ENCODE measurements at places on chromosomes 11 and 22.

- DNase-seq = no peak
Observed at GRCh38 chr11:128595221-128595620, 7.9 kb upstream of the ETS1 start.

GRCh38 chr11:43035086-43035485 is 276.7 kb upstream of the API5 start:
- no peak for DNase-seq

DNA sequence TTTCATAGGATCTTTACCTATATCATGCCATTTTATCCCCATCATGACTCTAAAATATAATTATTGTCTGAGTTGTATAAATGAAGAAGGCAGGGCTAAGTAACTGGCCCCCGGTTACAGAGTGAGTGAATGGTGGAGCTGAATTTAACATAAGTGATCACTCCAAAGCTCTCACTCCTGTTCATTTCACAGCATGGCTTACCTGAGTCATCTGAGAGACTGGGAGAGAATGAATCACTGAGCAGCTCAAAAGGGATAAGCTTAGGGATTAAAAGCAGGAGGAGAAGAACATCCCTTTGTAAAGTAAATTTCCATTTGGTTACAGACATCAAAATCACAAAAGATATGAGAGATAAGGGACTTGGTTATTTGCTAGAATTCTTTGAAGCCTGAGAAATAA is 294.0 kb upstream of the CTSC start:
- DNase-seq = no peak

DNA sequence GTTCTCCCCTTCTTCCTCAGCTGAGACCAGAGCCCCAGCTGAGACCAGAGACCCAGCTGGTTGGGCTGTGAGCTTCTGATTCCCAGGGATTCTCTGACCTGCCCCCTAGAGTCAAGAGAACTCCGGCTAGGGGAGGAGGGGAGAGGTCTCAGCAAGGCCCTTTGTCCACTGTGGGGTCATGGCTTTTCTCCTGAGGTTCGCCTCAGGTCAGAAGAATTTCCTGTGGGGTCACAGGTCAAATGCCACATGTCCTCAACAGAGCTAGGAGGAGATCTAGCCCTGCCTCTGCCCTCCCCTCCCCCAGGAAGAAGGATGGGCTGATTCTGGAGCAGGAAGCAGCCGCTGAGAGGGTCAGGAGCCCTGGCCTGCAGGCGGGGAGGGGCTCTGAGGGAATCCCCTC is 23.7 kb downstream of the HTR3A start:
- no peak for DNase-seq

GRCh38 chr11:46659908-46660307 is 40.5 kb downstream of the ARHGAP1 start:
- DNase-seq = no peak

GRCh38 chr11:57815476-57815875 is 53.9 kb downstream of the CTNND1 start:
- DNase-seq = no peak

DNA sequence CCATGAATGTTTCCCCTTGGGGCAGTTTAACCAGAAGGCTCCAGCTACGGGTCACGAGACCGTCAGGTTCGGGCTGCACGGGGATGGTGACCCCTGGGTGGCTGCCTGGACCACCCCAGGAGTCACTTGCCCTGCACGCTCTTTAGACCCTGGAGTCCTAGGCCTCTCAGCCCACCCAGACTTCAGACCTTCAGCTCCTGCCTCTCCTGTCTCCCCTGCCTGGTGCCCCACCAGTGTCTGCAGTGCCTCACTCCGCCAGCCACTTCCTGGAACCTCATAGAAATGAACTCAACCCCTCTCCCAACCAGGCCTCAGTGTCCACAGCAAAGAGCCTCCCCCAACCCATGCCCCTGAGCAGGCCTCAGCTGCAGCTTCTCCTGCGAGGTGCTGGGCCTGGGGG is 12.5 kb upstream of the MS4A10 start:
- DNase-seq = no peak

DNA sequence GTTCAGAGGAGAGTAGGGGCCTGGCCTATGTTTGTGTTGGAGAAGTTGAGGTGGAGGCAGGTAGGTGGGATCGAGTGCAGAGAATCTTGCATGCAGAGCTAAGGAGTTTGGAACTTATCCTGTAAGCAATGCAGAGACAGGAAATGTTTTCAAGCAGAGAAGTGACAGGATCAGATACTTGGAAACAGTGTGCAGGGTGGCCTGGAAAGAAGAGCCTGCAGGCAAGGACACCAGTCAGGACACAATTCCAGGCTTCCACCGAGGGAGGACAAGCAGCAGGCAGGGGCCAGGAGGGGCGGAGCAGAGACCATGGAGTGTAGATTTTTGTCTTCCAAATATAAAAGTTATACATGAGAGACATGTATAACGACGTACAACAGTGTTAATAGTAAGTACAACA is 26.9 kb upstream of the CECR2 start:
- no peak for DNase-seq

DNA sequence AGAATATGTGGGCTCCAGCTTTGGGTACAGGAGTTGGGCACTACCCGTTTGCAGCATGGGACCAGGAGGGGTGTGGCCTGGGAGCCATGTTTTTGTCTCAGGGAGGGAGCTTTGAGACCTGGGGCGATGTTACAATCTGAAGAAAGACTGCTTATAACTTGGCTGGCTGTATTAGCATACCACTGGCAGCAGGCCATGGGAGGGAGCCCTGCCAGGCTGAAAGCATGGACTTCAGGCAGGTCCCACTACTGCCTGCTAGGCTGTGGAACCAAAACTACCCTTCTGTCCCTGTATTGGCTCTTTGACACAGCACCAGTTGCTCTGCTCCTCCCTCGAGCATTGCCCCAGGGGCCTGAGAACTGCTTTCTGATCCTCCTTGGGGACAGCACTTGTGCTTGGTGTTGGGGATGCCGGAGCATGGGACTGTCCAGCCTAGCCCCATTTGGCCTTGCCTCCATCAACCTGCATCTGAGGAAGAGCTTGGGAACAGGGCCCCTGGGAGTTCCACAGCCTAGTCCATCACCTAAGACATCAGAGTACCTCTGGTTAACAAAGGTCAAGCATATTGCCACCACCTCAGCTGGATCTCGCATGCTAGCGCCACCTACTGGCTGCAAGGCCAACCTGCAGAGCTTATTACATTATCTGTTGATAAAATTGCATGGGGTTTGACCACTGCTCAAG is 217.4 kb downstream of the SBF2 start:
- DNase-seq = peak; percentile 73

DNA sequence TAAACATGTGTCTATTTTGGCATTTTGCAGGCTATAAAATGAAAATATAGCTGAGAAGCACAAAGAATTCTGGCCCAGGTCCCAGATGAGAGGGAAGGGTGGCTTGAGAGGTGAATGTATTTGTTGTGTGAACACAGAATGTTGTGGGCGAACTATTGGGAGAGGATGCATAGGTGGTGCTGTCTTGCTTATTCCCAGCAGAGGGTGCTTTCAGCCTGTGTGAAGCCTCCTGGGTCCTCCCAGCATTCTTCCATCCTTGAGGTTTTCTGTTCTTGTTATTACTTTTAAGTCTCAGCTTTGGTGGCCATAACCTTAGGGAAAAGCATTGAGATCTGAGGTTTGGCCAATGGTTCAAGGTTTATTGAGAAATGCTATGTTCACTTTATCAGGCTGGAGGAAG is 108.7 kb upstream of the SNX19 start:
- DNase-seq = no peak

DNA sequence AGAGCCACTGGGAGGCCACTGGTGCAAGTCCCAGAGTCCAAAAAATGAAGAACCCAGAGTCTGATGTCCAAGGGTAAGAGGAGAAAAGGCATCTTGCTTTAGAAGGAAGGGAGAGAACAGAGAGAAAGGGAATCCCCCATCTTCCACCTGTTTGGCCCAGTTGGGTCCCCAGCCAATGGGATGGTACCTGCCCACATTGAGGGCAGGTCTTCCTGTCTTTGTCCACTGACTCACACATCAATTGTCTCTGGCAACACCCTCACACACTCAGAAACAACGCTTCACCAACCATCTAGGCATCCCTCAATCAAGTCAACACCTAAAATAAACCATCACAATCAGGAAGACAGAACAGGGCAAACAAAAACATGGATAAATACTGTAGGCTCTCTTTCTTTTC is 6.3 kb downstream of the COMMD9 start:
- DNase-seq = no peak

GRCh38 chr11:10526974-10527918 is 13.7 kb downstream of the RNF141 start:
- DNase-seq = no peak

DNA sequence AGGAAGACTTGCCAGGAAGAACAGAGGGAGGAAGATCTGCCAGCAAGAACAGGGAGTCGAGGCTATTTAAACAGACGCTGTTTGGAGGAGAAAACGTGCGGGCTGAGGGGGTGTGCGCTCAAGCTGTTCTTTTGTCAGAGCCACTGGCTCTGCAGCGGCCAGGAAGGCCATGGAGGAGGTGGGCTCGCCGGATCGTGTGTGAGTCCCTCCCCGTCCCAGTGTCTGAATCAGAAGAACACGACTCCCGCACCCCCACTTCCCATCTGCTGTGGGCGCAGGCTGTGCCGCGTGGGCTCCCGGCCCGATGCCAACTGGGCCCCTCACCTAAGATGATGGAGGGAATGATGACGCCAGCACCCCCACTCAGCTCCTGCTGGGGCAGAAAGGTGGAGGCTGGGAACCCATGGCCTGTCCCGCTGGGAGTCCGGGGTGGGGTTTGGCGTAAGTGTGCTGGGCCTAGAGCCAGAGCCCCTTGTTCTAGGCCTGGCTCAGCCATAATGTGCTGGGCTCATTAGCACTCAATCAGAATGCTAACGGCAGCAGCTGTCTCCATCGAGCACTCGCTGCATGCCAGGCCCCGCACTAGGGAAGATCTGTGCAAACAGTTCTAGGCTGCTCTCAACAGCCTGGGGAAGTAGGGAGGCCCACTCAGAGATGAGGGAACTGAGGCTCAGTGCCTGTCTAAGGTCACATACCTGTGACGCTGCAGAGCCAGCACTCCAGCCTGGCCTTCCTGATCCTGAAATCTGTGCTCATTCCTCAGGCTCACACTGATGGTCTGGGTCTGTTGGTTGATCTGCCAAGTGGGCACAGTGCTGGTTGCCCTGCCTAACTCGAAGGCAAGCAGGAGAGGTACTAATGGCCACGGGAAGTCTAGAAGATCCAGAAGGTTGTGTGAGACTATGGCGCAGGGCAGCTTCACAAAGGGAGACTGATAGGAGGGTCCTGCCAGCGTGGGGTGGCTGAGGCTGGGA is 11.5 kb downstream of the NPTXR start:
- peak; percentile 48 for DNase-seq

GRCh38 chr11:93131709-93132108 is 66.1 kb downstream of the SLC36A4 start:
- DNase-seq = no peak

DNA sequence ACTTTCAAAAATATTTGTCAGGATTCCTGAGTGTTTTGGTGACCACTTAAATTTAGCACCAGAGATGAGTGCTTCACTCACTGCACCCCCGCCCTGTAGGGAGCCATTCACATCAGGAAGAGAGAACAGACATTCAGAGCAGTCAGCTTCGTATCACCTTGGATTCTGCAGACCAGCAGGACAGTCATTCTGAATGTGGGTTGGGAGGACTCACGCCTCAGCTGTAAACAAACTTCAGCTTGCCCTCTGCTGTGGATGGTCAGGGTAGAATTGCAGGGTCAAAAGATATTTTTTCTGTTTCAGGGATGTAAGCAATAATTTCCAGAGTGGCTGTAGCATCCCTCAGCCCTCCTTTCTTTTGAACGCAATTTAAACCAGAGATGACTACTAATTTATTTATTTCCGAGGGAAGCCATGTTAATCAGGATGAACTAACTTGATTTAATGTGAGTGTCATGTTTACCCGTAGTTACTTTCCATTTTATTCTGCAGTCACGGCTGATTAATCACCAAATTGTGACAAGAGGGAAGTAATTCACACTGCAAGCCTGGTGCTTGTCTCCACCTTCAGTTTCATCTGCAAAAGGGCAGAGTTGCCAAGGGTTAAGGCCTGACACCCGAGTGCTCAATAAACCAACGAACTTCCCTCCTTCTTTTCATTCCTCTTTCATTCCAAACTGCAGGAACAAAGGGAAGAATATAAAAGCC is 174.2 kb upstream of the DDI1 start:
- no peak for DNase-seq

DNA sequence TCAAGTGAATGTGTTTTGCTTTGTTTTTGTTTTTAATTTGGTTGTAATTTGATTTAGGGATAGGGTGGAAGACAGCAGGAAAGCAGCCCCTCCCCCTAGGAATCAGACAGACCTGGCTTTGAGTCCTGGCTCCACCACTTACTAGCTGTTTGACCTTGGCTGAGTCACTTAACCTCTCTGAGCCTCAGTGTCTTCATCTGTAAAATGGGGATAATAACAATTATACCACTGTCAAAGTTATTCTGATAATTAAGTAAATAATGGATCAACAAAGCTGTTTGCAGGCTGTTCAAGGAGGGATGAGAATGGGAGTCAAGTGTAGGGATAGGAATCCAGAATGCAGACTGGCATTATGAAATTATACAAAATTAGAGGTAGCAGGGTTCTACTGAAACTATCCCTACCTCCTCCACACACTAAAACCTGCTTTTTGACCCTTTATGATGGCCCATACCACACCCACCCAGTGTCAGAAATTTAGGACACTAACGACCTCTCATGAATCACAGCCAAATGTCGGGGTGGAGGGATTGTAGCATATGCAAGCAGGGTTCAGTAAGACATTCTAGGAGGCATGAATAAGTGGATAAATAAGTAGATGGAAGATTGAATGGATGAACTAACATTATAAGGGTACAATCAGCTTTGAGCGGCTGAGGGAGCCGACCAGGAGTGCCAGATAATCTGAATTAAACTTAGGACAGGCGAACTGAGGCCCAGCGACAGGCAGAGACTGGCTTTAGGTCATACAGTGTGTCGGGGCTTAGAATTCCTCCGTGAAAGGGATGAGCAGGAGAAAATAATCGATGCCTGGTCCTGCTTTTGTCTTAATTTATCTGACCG is 974 bp downstream of the ANAPC15 start:
- DNase-seq = no peak

DNA sequence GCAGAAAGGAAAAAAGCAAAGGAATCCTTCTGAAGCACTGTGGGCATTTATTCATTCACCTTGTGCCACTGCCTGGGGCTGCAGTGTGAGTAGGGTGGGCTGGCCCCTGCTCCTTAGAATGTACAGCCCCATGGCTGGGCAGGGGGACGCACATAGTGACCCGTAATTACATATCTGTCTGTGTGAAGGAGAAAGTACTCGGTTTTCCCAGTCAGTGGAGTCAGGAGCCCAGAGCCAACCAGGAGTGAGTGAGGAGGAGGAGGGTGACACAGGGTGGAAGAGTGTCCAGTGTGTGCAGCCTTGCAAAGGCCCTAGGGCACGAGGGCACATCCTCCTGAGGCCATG is 91.9 kb downstream of the CDKN1C start:
- peak; percentile 58 for DNase-seq

DNA sequence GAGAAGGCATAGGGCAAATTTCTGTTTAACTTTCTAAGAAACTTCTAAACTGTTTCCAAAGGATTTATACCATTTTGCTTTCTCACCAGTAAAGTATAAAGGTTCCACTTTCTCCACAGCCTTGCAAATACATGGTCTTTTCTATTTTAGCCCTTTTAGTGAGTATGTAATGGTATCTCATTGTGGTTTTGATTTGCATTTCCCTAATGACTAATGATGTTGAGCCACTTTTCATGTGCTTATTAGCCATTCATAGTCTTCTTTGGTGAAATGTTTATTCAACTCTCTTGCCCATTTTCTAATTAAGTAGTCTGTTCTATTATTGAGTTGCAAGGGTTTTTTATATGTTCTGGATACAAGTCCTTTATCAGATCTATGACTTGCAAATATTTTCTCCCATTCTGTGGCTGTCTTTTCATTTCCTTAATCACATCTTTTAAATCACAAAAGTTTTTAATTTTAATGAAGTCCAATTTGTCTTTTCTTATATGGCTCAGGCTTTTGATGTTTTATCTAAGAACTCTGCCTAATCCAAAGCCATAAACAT is 83.8 kb upstream of the KCNQ1OT1 start:
- DNase-seq = no peak

Data from activated effector memory CD4-positive, alpha-beta T cell treated with anti-CD3 and anti-CD28 coated beads, Interleukin-2, amount 50 U/mL, for 16 hours (primary cell).